Natural killer cell (primary cell): ENCODE measurements at places on chromosomes 11 and 22.

DNA sequence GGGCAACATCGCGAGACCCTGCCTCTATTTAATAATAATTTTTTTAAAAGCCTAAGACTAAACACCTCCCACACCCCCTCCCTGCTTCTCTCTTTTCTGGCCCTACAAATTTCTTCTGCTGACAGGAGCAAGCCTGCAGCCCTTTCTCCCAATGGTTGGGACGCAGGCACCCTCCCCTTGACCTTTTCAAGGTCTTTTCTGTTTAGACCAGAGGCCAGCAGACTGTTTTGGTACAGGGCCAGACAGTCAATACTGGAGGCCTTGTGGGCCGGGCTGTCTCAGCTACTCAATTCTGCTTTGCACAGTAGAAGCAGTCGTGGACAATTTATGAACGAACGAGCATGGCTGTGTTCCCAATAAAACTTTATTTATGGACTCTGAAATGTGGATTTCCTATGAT is 92.3 kb downstream of the SCN3B start:
- DNase-seq: no peak

- DNase-seq: peak; percentile 40
These were observed 495 bp downstream of the HYOU1 start for GRCh38 chr11:119056421-119056999.

DNA sequence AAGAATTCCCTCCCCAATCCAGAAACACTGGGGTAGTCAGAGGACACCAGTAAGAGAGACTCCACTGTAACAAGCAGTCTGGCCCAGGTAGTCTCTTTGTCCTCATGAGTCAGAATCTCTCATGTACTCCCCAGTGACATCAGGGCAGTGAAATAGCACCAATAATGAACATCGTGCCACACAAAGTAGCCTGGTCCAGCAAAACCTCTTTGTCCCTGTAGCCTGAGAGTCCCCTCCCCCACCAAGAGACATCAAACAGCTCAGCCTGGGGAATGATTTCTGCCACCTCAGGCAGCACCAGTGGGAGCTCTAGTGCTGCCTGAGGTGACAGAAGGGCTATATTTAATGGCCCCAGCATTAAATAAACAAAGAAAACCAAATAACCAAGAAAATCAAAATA is 88.1 kb downstream of the SBF2 start:
- no peak for DNase-seq

GRCh38 chr11:104610635-104611034 is 287.6 kb downstream of the CASP12 start:
- DNase-seq: no peak

- DNase-seq: no peak
These were observed 100.2 kb upstream of the LMO1 start for GRCh38 chr11:8363921-8364320.

GRCh38 chr11:42764936-42765335 is 546.9 kb upstream of the API5 start:
- DNase-seq: no peak

GRCh38 chr11:36098087-36098486 is 154.2 kb downstream of the LDLRAD3 start:
- no peak for DNase-seq

GRCh38 chr11:8807544-8808225 is 103.3 kb upstream of the AKIP1 start:
- DNase-seq: no peak

GRCh38 chr11:63573881-63574855 is 11.0 kb upstream of the PLAAT2 start:
- peak; percentile 76 for DNase-seq

- peak; percentile 79 for DNase-seq
These were observed 7.7 kb downstream of the RIN1 start for GRCh38 chr11:66328302-66329144.

DNA sequence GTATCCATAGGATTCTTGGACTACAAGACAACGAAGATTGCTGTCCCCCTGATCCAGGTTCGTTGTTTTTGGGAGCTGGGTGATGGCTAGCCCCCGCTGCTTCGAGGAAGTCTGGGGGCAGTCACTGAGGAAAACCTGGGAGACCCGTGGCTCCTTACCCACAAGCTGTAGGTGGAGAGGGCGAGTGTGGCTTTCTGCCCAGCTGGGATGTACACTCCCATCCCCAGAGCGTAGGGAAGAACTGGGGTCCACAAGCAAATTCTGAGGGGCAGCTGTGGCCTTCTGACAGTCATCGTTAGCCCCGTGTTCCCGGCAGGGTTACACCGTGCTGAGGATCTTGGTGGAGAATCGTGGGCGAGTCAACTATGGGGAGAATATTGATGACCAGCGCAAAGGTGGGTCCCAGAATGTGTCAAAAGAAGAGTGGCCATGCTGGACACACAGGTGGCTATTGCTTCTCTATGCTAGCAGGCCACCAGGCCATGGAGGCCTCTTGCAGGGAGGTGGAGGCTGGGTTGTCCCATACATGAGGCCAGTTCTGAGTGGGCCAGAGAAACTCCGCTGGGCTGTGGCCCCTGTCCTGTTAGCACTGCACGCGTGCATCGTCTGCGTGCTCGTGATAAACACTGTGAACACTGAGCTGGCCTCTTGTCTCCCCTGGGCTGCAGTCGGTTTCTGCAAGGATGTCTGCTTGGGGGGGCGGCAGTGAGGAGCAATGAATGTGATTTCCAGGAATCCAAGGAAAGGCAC is 39.8 kb downstream of the GLB1L2 start:
- DNase-seq: no peak

GRCh38 chr11:44905131-44905866 is 45.4 kb downstream of the TP53I11 start:
- no peak for DNase-seq

DNA sequence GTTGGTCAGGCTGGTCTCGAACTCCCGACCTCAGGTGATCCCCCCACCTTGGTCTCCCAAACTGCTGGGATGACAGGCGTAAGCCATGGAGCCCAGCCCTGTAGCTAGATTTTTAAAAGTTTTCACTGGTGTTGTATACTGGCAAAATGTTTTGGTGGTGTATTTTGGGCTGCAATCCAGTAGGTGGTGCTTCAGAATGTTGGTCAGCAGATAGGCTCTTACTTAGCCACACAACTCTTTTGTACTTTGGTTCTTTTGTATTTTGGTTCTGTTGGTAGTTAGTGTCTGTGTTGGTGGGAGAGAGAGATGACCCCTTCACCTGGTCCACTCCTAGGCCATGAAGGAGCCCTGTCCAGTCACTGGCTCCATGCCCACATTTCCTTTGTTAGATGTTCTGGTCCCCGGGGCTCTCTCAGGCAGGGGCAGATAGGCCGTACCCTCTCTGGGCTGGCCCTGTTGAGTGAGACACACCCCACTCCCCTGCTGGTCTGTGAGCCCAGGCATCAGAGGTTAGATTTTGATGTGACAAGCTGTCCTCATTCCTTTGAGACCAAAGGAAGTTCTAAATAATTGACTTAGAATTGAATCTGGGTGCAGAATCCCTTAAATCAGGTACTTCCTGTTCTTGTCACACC is 123.8 kb downstream of the DDX10 start:
- DNase-seq: peak; percentile 5

- no peak for DNase-seq
These were observed 860 bp downstream of the PRMT3 start for GRCh38 chr11:20388096-20389055.

DNA sequence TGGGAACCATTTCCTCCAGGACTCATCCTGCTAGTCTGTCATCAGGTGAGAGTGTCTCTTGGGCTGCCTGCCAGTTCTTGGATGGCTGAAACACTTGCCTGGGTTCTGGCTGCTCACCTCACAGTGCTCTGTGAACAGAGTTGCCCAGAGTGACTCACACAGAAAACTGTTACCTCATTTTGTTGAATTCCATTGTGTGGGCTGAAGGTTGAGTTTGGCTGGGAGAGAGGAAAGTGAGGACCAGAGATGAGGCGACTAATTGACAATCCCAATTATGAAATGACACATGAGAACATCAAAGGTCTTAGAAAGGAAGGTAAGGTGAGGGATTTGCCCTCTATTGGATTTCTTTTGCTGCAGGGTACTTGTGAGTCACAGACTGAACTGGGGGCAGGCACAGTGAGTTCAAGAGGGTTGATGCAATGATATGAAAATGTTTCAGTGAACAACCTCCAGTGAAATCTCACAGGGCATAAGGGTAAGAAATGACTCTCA is 20.2 kb upstream of the CALCB start:
- no peak for DNase-seq

- DNase-seq: peak; percentile 69
These were observed 13.8 kb downstream of the MRGPRF start for GRCh38 chr11:68999093-68999747.

- DNase-seq: no peak
These were observed 10.0 kb downstream of the MUC5B start for GRCh38 chr11:1232883-1233321.

GRCh38 chr11:6546735-6547134 is 49.7 kb downstream of the DNHD1 start:
- no peak for DNase-seq

- DNase-seq: no peak
These were observed 80.1 kb upstream of the RTL6 start for GRCh38 chr22:44578110-44578457.

DNA sequence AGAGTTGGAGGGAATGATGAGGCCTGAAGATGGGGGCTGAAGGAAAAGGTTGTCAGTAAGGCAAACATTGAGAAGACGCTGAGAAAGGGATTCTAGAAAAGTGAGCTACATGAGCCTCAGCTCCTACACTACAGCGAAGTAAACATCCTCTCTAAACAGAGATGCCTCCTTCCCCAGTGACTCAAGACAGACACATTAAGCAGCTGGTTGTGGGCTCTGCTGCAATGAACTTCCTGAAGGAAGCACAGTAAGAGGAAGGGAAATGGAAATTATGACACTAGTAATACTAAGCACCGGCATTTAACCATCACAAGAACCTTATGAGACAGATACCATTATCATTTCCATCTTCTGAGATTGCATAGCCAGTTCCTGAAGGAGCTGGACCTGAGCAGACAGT is 190.5 kb downstream of the C11orf87 start:
- DNase-seq: no peak

- no peak for DNase-seq
These were observed 22.3 kb downstream of the CDKN1C start for GRCh38 chr11:2863276-2863618.

- DNase-seq: no peak
These were observed 760.3 kb upstream of the CCDC179 start for GRCh38 chr11:23620617-23621016.

- no peak for DNase-seq
These were observed 337.4 kb downstream of the MIAT start for GRCh38 chr22:26994801-26995200.

- DNase-seq: no peak
These were observed 13.4 kb downstream of the EPS8L2 start for GRCh38 chr11:719214-720016.

DNA sequence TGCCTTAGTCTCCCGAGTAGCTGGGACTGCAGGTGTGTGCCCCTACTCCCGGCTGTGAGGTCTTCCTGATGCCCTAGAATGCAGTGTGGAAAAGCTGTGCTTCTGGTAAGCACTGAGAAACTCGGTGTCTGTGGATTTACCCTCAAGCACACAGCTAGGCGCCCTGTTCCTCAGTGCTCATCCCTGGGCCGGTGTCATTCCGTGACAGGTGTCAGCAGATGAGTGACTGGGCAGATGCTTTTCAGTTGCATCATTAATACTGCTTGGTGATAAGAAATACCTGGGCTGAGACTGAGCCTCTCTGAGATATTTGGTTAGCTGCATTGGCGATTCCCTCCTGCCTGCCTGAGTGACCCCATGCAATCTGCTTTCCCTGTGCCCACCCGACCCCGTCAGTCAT is 21.8 kb downstream of the FAM118A start:
- DNase-seq: no peak

GRCh38 chr11:19374151-19374569 is 133.4 kb upstream of the E2F8 start:
- no peak for DNase-seq

DNA sequence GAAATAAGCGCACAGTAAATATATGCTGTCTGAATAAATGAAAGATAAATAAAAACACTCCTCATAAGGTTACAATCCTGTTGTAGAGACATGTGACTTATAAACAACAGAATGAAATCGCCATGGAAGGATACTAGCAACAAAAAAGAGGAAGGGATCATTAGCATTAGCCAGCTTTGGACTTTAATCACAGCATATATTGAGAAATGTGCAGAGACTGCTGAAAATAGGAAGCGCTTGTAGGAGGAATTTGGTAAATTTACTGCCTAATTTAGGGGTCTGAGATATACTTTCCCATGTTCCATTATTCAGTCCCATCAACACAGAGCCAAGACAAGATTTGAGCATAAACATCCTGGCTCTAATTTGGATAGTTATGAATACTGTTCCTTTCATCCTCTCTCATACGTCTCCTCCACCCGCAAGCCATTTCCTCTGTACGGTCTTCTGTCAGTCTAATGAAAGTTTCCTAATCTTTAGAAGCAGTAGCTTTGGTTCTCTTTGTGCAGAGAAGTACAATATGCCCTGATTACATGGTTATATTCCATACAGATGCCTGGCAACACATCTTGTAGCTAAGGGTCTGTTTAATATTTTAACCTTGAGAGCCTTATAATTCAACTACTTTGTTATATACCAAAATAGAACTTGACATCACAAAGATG is 37.1 kb upstream of the AKIP1 start:
- DNase-seq: no peak

DNA sequence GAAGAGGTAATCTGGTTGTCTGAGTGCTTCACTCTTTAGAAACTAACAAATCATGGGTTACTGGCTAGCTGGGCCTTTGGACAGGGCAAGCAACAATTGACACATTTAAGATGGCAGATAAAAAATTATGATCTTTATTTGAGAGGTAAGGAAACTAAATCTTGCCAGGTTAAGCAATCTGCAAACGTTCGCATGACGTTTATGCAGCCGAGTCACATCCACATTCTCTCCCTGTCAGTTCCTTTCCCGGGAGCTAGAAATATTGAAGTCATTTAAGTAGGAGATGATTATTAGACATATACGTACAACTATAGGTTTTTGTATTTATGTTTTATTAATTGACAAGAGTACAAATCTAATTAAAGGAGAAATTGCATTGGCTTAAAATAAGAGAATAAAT is 57.4 kb upstream of the RCN1 start:
- DNase-seq: no peak

DNA sequence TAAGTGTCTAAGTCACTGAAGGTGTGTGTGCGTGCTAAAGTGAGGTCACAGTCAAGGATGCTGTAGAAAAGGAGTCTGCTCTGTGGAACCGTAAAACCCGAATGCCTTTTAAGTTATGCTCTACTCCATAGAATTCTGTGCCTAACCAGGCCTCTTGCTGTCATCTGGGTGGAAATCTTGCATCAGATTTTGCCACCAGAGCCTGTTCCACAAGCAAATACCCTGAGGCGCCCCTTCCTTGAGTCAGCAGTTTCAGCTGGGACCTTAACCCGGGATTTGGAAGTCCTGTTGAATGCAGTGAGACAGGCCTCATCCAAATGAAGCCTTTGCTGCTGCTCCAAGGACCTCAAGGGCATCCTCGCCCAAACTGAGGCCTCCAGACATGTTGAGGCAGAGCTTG is 109.8 kb downstream of the WNT11 start:
- DNase-seq: no peak

DNA sequence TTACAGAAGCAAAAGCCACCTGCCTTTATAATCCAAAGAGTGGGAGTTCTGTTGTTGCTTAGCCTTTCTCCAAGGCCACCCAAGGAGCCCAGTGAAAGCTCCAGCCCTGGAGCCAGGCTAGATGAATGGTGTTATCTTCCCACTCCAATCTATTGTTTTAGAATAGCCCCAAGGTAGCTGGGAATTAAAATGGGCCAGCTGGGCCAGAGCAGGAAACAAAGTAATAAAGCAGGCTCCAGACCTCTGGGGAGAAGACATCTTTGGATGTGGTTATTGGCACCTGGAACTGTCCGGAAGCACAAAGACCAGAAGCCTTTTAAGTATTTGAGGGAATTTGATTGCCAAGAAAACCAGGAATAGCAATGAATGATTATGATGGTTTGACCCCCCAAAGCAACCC is 8.8 kb downstream of the C11orf96 start:
- DNase-seq: no peak

GRCh38 chr11:79159657-79160450 is 281.0 kb downstream of the TENM4 start:
- no peak for DNase-seq
